ENCODE measurements at places on chromosomes 5 and 9.
A peak's percentile ranks its signal among the peaks of the same experiment; 100 is the strongest.

- DNase-seq, result no peak
Observed at GRCh38 chr9:91425271-91425670, 1.6 kb upstream of the NFIL3 start.

GRCh38 chr5:142016556-142016955, 3.7 kb upstream of the GNPDA1 start:
- no peak for DNase-seq

DNA sequence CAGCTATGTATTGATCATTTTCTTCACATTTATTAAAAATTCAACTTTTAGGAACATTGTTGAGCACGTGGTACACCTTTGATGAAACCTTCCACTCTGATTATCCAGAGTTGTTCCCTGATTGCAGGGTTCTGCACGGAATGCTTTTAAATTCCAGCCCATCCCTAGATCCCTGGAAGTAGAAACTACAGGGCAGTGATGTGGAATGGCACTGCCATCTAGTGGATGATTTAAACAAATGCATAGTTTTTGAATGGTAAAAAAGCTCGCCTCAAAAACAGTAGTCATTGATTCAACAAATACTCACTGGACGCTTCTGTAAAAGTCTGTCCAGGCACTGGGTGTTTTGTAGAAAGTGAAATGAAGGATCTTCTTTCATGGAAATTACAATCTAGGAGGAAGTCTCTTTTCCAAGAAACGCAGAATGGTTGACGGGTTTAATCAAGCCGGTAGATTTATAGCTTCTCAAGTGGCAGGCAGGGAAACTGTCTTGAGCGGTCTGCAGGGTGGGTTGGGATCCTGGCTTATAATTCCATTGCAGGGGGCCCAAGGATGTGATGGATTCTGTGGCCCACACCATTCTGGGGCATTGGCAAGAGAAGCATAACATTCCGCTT, 118.4 kb downstream of the ARHGAP26 start:
- DNase-seq, result peak; percentile 81

DNA sequence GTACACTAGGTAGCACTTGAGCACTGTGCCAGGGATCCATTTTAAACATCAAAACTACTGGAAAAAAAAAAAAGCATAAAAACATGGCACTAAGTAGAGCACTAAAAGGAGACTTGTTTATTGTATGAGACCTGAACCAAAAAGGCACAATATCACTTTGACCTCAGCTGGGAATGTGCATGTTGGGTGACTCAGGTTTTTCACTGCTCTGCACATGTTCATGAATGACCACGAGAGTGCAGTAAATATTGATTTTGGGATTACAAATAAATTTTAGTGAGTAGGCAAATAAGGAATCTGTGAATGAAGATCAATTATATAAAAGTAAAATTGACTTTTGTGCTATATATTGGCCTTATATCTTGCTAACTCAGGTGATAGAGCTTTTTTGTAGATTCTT, 11.8 kb downstream of the RMI1 start:
- DNase-seq, result no peak

DNA sequence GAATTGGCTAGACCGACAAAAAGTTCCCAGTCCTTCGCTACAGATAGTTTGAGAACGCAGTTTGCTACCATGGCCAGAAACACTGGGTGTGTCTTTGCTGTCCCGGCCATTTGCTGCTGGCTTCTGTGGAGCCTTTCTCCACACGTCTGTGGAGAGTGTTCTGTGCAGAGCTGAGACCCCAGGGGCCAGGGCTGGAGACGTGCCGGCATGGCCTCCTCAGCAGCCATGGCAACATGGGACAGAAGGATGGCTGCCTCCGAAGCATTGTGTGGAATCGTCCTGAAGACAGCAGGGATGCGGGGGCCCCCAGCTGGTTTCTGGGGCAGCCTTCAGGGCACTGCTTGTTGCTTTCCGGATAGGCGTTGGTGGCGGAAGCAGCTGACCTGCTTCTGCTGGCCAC, 142.8 kb downstream of the GADD45G start:
- DNase-seq, result no peak

- no peak for DNase-seq
Observed at GRCh38 chr5:148685520-148686134, 31.3 kb upstream of the HTR4 start.
